Activated CD4-positive, alpha-beta T cell treated with anti-CD3 and anti-CD28 coated beads, Interleukin-2, amount 10 ng/mL, durations not matched to agents 7 days and 5 days (primary cell): ENCODE measurements at places on chromosomes 3 and 15. TPM values are rescaled to one million over a fixed set of nuclear protein-coding genes. Genes with fewer than 3 reads are reported as not detected.

Gene RPP25
- 6.4 TPM for total RNA-seq

GRCh38 chr3:52820736-52821135 is 9.7 kb downstream of the ITIH4 start:
- DNase-seq: peak; percentile 34

GRCh38 chr3:129650256-129650872 is 43.9 kb upstream of the PLXND1 start:
- DNase-seq: peak; percentile 65

DNA sequence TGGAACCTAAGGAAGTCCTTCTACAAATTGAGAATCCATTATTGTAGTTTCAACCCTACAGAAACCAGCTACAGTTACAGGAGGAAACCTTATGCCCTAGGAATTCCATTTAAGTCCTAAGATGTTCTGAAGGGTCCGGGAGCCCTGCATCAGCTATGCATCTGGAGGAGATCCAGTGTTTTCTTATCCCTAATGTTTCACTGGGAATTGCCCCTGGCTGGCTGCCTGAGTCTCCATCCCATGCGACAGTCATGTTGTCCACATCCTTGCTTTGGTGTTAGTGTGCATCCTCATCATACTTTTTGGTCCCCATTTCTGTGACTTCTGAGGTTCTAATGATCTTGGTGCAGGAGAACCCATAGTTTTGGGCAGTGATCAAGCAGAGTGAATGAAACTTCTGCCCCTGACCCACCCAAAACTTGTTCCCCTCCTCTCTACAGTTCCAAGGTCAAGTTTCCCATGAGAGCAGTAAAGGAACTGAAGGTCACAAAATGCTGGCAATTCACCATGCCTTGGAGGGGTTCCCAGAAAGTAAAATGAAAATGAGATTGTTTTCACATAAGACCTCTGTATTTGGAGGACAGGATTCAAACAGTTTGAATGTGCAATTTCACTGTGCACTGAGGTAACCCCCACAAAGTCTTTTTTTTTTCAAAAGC is 121.9 kb upstream of the PHLDB2 start:
- DNase-seq: no peak

DNA sequence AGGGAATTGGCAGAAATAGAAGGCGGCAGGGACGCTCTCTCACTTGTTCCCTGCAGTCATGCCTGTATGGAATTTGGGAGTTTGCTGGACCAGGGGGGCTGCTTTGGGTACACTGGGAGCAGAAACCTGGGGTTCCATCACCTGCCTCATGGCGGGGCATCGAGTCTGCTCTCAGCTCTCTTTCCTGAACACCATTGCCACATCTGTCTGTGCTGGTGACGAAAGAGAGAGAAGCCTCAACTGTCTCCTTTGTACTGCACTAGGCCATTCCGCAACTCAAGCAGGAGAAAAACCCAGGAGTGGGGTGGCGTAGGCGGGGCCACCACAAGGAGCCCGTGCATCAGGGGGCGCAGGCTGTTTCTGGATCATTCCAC is 14.0 kb downstream of the TMEM158 start:
- no peak for DNase-seq

DNA sequence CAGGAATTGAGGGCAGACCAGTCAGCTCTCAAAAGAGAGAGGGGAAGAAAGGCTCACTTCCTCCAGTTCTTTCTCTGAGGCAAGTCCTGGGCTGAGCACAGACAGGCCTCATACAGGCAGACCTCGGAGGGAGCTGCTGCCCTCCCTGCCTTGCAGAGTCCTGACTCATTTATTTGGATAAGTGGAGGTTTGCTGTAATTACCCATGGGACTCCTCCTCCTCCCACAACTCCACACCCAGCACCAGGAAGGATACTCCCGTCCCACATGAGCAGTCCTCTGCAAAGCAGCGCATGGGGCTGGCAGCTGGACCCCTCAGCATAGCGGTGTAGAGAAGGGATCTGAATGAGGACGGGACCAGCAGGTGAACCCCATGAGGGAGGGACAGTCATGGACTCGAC is 13.4 kb upstream of the SCN10A start:
- no peak for DNase-seq

GRCh38 chr3:89392991-89393390 is 285.6 kb downstream of the EPHA3 start:
- DNase-seq: no peak

GRCh38 chr3:87987952-87988351 is 70.9 kb downstream of the CGGBP1 start:
- no peak for DNase-seq

- DNase-seq: peak; percentile 24
Observed at GRCh38 chr3:152505926-152506325, 237.2 kb downstream of the MBNL1 start.

DNA sequence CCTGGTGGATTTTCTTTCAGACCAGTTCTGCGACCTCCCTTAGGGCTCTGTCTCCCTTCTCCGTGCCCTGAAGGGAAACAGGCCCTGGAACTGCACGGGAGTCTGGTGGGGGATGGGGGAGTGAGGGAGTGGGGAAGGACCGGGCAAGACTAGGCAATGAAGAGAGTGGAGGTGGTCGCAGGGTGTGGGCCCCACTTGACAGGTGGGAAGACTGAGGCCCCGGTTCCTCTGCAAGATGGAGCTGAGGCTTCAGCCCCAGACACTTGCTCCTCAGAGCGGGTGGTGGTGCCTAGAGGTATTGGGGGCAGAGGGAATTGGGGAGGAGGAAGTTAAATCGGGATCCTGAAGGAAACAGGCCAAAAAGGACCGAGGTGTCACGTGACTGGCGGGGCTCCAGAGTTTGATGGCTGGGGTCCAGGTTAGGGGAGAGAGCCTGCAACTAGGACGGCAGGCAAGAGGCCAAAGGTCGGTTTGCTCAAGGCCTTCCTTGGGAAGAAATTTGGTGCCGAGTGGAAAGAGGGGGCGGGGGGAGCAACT is 597 bp upstream of the CAMK1 start:
- no peak for DNase-seq
